ENCODE measurements at places on chromosomes 12 and 14.

GRCh38 chr12:123442774-123443173, 6.3 kb upstream of the RILPL2 start:
- no peak for DNase-seq

DNA sequence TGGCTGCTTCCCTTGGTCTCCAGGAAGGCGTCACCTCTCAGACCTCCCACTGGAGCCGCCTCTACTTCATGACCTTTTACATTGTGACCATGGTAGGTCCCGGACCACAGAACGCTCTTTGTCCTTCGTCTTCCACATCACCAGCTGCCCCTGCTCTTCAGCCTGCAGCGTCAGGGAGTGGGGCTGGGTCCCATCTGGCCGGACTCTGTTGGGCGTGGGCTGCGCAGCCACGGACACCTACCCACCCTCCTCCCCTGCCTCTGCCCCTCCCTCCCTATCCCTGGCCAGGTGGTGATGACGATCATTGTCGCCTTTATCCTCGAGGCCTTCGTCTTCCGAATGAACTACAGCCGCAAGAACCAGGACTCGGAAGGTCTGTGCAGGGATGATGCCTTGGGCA, 43.3 kb downstream of the SLC8B1 start:
- no peak for DNase-seq

DNA sequence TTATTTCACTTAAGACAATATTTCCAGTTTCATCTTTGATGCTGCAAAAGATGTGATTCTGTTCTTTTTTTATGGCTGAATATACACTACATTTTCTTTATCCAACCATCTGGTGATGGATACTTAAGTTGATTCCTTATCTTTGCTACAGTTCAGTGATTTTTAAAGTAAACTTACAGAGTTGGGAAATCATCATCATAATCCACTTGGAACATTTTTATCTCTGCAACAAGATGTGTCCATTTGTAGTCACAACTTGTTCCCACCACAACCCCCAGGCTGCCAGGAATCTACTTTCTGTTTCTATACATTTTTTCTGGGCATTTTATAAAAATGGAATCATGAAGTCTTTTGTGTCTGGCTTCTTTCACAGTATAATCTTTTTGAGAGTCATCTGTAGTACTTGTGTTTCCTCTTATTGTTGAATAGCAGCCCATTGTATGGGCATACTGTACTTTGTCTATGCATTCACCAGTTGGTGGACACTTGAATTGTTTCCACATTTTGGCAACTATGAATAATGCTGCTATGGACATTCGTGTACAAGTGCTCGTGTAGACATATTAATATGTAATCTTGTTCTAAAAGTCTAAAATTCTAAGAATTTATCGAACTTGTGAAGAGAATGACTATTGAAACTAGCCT, 212.5 kb upstream of the DDHD1 start:
- DNase-seq = no peak

DNA sequence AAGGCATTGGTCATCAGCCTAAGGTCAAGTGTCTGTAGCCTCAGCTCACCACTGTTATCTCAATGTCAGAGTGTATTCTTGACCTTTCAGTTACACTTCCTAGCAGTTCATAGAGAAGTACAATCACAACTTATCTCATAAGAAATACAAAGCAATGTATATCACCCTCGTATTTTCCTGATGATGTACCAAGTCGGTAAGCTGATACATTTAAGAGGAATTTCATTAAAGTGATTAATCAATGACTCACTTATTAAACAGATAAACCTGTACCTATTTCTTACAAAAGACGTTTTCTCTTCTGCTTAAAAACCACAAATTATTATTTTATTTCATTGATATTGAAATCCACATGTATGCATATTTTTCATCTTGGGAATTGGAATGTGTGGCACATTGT, 3.9 kb upstream of the PRB3 start:
- no peak for DNase-seq

GRCh38 chr12:77023501-77023900, 41.9 kb downstream of the E2F7 start:
- no peak for DNase-seq

Data from hematopoietic multipotent progenitor cell treated with erythropoietin and hydrocortisone succinate and interleukin-3 and kit ligand, for 8 days (in vitro differentiated cells).